ENCODE measurements at places on chromosomes 16 and 17.
A peak's percentile ranks its signal among the peaks of the same experiment; 100 is the strongest.

GRCh38 chr17:61755078-61755477 is 108.2 kb downstream of the BRIP1 start:
- DNase-seq: no peak

DNA sequence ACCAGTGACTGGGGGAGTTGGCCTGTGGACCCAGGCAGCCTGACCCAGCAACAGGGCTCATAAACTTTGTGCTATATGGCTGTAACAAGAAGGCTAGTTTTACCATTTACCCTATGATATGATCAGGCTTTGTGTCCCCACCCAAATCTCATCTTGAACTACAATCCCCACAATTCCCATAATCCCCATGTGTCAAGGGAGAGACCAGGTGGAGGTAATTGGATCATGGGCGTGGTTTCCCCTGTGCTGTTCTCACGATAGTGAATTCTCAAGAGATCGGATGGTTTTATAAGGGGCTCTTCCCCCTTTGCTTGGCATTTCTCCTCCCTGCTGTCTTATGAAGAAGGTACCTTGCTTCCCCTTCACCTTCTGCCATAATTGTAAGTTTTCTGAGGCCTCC is 111.2 kb upstream of the NLRP1 start:
- no peak for DNase-seq

DNA sequence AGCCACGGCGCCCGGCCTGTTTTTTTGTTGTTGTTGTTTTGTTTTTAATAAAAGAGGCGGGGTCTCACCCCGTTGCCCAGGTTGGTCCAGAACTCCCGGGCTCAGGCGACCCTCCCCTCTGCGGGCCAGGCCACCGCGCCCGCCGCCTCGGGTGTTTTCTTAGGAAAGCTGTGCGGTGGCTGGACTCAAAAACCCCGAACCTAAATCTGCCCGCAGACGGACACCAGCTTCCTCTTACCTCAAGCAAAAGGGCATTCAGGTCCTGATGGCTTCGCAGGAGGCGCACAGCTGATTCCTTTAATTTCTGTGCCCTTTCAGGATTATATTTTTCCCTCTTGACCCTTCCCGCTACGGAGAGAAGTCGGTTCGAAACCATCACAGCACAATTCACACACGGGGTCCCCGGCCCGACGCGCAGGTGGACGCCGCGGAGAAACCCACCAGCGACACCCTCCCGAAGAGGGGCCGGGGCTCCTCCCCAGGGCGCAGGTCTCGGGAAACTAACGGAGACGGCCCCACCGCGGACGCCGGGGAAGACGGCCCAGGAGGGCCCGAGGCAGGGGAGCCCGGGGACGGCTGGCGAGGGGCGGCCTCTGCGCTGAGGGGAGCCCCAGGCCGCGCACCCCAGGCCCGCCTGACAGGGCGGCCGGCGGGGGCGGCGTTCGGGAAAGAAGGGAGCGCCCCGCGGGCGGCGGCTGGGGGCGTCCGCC is 653 bp downstream of the FANCA start:
- no peak for DNase-seq

- peak; percentile 6 for DNase-seq
These were observed 8.5 kb downstream of the SNTB2 start for GRCh38 chr16:69195369-69196029.

DNA sequence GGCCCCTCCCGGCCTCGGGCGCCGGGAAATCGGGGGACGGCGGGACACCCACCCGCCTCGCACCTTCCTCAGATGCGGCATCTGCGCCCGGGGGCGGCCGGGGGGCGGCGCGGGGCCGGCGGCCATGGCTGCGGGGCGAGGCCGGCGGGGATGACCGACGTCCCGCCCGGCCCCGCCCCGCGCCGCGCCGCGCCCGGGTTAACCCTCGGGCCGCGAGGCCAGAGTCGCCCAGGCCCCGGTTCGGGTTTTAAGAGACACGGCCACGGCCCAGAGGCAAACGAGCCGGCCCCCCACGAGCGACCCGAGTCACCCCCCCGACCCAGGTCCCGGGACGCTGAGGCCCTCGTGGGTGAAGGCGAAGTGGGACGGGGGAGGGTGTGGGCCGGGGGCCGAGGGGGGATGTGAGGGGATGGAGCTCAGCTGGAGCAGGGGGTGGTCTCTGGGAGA is at the start of gene RGS11:
Gene RGS11 (minus strand): TSS at position 159 of the 447 bp plus-strand sequence. CDS start 33 bp downstream, at position 126.
- DNase-seq: no peak

GRCh38 chr17:4326112-4326511 is 40.4 kb downstream of the UBE2G1 start:
- DNase-seq: no peak

GRCh38 chr17:57735230-57735629 is 9.9 kb downstream of the CCDC182 start:
- no peak for DNase-seq

DNA sequence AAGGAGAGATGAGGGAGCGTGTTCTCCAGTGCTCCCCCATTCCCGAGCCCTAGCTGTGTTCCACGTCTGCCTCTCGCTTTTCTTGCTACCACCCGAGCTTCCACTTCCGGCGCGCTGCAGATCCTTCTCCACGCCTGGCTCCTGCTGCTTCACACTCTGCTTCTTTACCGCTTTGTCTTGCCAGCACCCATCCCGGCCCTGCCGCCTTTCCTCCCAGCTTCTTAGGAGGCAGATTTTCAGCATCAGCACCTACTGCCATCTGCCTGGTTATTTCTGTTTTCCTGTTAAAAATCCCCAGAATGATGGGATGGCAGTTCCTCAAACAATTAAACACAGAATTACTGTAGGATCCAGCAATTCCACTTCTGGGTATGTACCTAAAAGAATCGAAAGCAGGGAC is 64.7 kb downstream of the ELAC2 start:
- no peak for DNase-seq

GRCh38 chr17:39361064-39361463 is 40.4 kb downstream of the FBXL20 start:
- DNase-seq: no peak
